ENCODE measurements at places on chromosomes 5 and 9.

GRCh38 chr9:88075506-88075905 lies 62.8 kb downstream of the SPATA31C2 start:
- DNase-seq: no peak

DNA sequence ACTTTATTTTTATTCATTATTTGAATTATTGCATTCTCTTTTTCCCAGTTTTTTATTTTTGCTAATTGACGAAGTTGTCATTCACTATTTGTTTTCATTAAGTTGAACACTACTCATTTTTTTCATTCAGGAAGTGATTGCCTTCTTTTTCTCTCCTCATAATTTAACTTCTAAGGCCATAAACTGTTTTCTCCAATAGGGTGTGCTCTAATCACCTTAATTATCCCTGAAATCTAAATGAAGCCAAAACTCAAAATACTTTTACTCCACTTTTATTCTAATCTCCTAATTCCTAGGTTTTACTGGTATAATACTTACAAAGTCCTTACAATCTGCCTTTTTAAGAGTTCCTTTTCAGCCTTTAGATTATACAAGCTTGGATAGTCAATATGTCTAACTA lies 2.9 kb upstream of the OR13C2 start:
- no peak for DNase-seq

DNA sequence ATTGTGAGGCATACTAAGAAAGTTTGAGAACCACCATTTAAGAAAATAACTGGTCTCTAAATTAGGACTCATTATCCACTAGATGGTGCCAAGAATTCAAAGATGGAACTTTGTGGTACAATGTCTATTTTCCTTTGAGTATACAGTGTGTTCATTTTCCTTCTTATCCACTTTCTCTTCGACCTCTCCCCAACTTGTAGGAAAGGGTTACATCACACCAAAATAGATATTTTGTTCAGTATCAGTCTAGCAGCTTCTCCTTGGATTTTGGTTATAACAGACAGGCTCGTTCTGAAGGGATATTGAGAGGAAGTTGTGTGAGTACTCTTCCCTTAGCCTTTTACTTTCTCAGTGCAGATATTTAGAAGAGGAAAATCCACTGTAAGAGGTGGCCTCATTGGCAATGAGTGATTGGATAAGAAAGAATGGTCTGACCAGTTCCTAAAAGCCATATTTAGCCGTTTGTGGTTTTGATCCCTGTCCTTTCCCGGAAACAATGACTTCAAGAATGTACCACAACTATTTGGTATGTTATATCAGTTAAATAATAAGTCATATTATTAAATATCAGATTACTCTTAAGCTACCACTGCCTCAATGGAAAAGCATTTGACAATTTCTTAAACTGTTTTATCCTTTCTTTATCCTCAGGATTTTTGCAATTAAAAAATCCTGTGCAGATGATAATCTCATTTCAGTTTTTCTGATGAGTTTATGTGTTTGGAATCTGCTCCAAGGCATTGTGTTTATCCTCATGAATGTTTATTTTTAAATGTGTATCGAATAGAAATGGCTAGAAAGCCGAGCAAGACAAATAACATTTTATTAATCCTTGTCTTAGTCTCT lies 69.0 kb upstream of the GRAMD2B start:
- DNase-seq: no peak

DNA sequence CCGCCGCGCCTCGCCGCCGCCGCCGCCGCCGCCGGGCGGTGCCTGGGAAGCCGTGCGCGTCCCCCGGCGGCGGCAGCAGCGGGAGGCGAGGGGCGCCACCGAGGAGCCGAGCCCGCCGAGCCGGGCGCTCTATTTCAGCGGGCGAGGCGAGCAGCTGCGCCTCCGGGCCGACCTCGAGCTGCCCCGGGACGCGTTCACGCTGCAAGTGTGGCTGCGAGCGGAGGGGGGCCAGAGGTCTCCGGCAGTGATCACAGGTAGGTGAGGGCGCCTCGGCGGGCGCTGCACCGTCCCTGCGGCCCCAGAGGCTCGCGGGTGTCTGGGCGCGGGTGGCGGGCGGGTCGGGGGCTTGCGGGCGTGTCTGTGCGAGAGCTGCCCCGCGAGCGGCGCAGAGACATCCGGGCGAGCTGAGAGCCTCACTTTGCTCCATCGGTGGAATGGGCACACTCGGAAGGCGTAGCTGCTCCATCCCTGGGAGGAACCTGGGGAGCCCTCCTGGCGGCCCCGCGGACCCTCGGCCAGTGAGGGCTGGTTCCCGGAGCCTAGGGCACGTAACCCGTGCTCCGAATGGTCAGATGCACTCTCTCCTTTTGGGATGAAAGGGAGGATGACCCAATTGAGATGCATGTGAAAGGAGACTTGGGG lies 864 bp downstream of the PAPPA start:
- no peak for DNase-seq
